ENCODE measurements at places on chromosomes 3 and 15. TPM values are rescaled to one million over a fixed set of nuclear protein-coding genes. Genes with fewer than 3 reads are reported as not detected.

The SLC12A8 gene
- 1.6 TPM for total RNA-seq

- no peak overlapping the region for H3K4me3 ChIP-seq
- peak overlapping the region; percentile 89 for H3K27ac ChIP-seq
- peak; percentile 62 for DNase-seq
- H3K36me3 ChIP-seq = no peaks in the 10 kb centered on the region
- no peaks in the 10 kb centered on the region for H3K27me3 ChIP-seq
Measured at GRCh38 chr3:31253782-31254181, 278.9 kb upstream of the STT3B start.

- peaks cover 6% of the 10 kb centered on the region for H3K27me3 ChIP-seq
- no peak overlapping the region for H3K4me3 ChIP-seq
- no peak for DNase-seq
- H3K4me1 ChIP-seq = no peaks in the 10 kb centered on the region
- no peaks in the 10 kb centered on the region for H3K36me3 ChIP-seq
Measured at GRCh38 chr3:108525256-108525655, 14.9 kb upstream of the MYH15 start.

The CCR8 gene
- total RNA-seq = 0.56 TPM

The FBXO40 gene
- not detected for total RNA-seq

The NEK10 gene
- total RNA-seq = 0.58 TPM

All from activated CD8-positive, alpha-beta T cell treated with anti-CD3 and anti-CD28 coated beads for 36 hours (primary cell).